ENCODE measurements at places on chromosomes 6 and 20.

DNA sequence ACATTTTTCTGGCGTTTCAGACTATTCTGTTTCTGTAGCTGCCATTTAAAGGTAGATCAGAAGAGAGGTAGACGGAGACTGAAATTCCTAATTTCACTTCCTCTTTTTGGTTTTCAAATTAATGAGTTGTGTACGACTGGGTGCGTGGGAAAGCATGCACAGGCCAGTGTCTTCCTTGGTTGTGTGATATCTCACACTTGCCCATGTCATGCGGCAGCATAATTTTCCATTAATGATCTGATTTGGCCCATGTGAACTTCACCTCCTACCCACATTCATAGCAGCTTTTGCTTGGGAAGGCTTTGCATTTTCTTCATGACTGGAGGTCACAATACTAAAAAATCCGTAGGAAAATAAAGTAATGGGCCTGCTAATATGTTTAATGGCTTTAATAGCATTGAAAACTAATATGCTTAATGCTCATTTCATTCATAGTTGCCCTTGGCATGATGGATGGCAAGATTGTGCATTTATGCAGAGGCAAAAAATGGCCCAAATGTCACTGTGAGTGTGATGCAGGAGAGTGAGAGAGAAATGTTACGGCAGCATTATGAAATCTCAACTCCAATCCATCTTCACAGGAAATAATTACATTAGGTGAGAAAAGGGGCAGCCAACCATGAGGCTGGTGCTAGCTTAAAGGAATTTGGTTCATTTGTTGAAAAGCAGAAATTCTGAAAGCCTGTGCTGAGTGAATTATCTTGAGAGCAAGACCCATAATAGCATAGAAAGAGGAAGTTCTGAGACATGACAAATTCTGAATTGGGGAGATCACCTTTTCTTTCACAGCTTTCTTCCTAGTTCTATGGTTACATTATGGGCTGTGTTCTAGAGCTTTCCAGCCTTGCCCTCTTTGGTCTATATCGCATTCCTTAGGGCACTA is 69.0 kb upstream of the UST start:
- DNase-seq = no peak

DNA sequence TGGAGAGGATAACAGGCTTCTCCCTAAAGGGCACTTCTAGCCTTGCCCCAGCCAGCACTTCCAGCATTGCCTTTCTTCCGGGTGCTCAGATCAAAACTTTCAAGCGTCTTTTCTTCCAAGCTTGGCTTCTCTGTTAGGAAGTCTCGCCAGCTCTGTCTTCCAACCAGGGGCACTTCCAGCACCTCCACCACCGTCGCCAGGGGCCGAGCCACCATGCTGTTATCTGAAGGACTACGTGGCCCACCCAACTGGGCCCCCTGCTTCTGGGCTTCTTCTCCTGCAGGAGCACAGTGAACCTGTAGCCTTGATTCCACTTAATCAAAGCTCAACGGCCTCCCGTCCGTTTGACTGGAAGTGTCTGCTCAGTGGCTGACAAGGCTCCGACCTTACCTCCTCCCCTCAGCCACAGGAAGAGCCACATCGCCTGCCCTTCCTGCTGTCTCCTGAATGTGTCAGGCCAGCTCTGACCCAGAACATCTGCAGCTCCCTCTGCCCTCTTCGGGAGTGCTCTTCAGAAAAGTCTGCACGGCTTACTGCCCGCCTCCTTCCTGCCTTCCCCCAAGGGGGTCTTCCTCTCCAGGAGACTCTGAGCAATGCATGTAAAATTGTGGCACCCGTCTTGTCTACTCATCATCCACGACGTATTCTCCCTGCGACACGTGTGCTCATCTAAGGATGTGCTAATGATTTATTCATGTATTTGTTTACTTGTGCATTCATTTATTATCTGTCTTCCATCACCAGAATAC is 527.0 kb downstream of the CDH26 start:
- no peak for DNase-seq

DNA sequence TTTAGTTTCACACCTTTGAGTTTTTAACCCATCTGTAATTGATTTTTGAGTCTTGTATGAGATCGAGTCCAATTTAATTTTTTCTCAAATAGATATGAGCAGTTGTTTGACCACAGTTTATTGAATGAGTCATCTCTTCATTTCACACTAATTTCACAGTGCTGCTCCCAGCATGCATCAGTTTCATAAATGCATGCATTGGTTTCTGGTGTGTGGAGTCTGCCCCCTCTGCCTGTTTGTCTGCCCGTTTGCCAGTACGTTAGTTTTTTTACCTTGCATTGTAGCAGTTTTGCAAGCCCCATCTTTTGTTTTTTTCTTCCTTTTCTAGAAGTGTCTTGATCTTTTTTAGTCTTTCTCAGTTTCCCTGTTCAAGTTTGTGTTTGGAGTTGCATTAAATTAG is 11.9 kb downstream of the SLX4IP start:
- DNase-seq = no peak

GRCh38 chr6:136703331-136703865 is 88.9 kb downstream of the MAP3K5 start:
- DNase-seq = no peak

GRCh38 chr20:37807471-37808232 is 95.3 kb upstream of the VSTM2L start:
- no peak for DNase-seq

DNA sequence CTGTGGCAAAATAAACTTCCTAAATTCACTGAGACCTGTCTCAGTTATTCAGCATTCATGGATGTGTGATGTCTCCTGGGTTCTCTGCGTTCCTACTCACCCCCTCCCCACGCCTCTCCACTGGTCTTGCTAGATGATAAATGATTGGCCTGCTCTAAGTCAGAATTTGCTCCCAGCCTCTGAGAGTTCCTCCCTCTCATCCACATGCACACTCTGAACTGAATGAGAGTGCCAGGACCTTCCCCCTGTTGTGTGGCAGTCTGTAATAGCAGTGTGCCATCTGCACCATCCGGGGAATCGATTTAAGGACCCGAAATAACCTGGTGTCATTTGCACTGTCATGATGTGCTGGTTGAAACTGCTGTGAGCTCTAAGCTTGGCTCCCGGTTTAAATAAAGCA is 135.8 kb upstream of the AFDN start:
- no peak for DNase-seq

DNA sequence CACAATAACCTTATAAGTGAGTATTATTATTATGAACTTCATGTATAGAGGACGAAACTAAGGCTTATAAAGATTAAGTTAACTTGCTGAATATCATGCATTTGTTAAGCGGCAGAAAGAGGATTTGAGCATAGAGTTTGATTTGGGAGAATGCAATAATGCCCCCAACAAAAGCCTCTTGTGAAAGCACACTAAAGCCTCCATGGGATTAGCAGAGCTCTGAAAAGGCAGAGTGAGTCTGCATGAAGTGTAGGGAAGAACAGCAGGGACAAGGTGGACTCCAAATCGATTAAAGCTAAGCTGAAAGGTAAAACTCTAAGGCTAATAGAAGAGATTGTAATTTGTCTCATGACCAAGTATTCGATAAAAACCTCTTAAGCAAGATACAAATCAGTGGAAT is 100.3 kb downstream of the SH3BGRL2 start:
- DNase-seq = no peak

GRCh38 chr6:149060985-149061760 is 256.3 kb upstream of the TAB2 start:
- no peak for DNase-seq

DNA sequence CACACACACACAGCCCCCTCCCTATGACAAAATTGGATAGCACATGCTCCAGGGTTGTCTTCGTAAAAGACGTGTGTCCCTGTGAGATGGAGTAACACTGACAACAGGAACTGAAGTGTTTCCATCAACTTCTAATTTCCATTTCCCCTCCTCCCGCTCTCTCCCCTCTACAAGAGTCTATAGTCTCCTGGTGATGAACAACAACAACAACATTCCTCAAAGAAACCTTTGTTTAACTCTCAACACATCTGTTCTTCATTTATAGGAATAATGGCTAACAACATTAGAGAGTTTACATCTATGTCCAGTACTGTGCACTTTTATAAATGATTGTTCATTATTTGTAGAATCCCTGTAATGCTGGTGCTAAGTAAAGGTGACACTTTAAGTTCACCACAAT is 205.8 kb upstream of the SSTR4 start:
- no peak for DNase-seq

GRCh38 chr20:35462351-35462750 is 7.0 kb downstream of the CEP250 start:
- DNase-seq = no peak

- no peak for DNase-seq
Observed at GRCh38 chr6:154488248-154488593, 22.3 kb downstream of the CNKSR3 start.

DNA sequence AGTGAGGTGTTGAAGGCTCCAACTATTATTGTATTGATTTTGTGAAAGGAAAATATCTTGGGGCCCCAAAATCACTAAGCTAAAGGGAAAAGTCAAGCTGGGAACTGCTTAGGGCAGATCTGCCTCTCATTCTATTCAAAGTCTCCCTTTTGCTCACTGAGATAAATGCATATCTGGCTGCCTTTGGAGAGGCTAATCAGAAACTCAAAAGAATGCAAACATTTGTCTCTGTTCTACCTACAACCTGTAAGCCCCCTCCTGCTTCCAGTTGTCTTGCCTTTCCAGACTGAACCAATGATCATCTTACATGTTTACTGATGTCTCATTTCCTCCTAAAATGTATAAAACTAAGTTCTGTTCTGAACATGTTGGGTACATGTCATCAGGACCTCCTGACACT is 125.9 kb downstream of the HTR1B start:
- no peak for DNase-seq

- peak; percentile 27 for DNase-seq
Observed at GRCh38 chr6:106513808-106514582, 115.3 kb downstream of the RTN4IP1 start.

DNA sequence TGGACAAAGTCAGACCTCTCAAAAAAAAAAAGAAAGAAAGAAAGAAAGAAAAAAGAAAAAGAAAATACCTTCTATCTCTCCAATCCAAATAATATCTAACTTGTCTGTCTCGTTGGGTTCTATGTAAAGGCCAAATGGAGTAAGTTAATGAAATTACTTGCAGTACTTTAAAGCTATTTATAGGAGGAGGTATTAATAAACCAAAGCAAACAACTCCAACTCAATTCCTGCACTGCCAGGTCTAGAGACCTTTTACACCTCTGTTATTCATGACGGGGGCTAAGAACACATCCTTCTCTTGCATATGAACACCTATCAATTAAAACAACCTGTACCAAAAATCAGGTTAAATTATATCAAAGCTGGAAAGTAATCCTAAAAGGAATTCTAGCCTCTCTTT is 80.6 kb downstream of the MAP3K5 start:
- no peak for DNase-seq

DNA sequence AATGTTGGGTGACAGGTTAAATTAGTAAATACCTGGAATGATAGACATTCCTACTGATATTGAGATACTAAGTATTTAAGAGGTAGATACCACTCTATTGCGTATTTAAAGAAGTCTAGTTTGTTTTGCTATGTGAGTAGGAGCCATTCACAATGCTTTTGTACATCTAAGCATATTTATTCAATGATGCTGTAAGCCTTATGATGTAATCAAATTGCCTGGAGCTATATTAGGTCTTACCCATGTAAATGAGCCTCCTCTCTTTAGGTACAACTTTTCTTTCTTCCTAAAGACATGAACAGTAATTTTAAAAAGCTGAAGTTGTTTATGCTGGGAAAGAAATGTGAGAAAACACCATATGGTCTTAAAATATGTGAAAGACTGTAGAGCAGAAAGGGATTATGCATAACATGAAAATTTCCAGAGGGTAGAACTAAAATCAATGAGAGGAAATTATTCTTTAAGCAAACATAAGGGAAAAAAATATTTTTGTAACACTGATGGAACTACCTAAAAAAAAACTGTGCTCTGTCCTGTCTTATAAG is 526.7 kb downstream of the EPHA7 start:
- no peak for DNase-seq

- DNase-seq = no peak
Observed at GRCh38 chr6:13445005-13445743, 42.2 kb downstream of the GFOD1 start.

DNA sequence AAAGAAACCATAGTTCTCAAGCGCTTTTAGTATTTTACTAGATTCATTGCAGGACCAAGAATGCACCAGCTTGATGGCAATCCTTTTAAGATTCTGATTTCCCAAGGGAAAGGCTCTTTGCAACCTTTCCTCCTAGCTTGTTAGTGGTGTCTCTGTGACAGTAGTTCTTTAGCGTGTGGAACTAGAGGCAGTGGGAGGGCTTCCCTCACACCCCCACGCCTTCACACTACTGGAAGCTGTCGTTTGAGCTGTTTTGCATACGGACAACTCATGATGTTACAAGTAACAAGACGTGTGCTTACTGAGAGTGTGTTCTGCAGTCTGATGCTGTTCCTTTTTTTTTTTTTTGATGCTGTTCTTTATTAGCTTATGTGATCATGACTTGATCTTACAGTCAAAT is 34.1 kb downstream of the EYA4 start:
- DNase-seq = no peak

DNA sequence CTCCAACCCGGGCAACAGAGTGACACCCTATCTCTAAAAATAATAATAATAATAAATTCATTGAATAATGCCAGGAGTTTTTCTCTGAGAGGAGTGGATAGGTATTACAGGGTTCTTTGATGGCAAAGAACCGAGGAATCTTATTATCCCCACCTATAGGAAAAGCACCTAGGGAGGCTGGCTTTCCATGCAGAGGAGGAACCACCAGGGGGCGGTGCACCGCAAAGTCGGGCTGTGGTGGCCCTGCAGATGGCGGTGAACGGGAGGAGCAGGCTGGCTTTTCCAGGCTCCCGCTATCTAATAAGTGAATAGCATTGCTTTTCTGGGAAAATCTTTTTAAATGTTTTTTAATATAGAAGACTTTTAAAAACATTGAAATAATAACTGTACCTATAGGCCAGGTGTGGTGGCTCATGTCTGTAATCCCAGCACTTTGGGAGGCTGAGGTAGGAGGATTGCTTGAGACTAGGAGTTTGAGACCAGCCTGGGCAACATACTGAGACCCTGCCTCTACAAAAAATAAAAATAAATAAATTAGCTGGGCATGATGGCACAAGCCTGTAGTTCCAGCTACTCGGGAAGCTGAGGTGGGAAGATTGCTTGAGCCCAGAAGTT is 864.2 kb downstream of the KIF16B start:
- no peak for DNase-seq

GRCh38 chr6:24923885-24924401 is 11.8 kb downstream of the RIPOR2 start:
- no peak for DNase-seq

- DNase-seq = no peak
Observed at GRCh38 chr20:54110457-54110856, 40.1 kb upstream of the BCAS1 start.

DNA sequence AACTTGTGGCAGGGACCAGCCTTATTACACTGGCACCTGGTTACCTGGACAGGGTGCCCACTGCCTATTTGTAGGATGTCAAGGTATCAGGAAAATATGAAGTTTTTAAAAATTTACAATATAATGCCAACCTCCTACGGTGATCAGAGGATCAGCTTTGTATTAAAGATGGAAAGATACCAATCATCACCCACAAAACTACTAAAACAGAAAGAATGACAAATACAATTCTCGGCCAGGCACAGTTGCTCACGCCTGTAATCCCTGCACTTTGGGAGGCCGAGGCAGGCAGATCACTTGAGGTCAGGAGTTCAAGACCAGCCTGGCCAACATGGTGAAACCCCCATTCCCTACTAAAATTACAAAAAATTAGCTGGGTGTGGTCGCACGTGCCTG is 18.4 kb upstream of the PRND start:
- DNase-seq = no peak

GRCh38 chr6:17706580-17707370 is at the start of gene NUP153:
TSS of gene NUP153 (minus strand) at chr6:17706925. CDS start at chr6:17706387, 538 bp downstream.
- DNase-seq = peak; percentile 100

Data from retina (tissue), 1 donor.